ENCODE measurements at places on chromosomes 6 and 20.

DNA sequence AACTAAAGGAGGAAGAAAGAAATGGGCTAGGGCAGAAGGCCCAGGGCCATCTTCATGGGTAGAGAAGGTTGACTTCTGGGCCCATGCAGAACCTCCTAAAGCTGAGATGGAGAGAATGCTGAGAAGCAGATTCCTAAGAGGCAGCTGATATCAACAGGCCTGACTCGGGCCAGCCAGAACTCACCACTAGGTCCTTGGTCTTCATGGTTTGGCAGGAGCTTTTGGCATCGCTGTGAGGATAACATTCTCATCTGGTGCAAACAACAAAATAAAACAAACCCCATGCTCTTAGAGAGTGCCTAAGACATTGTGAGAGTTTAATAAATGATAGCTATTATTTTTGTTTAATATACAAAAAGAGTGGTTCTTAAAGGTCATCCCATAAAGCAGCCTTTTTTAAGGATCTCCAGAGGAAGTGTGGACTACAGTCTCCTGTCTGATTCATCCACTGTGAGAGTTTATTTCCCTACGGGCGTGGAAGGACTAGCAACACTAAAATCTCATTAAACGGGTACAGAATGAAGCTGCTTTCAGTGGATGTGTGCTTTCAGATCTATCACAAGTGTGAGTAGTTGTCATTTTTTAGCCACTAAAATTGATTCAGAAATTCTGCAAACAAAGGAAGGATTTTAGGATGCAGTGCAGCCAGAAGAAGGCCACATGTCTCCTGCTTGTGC lies 160.0 kb downstream of the PLCB4 start:
- DNase-seq = no peak

- DNase-seq = no peak
Measured at GRCh38 chr6:113949499-113949898, 21.4 kb downstream of the HDAC2 start.

DNA sequence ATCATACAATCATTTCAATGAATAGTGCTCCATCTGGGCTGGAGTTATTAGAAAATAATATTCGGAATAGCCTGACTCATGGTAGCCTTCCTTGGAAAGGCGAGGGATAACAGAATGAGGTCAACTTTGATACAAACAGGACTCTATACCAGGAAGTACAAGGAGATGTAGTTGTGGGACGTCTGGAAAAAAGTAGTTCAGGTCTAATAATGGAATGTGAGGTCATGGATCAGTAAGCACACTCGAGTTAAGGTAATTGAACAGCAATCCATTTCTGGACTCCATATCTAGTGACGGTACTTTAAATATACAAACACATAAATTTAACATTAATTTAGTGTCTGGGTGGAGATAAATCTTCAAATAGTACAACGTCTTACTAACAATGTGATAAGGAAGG lies 1204.0 kb upstream of the ADGRB3 start:
- no peak for DNase-seq

GRCh38 chr6:110355022-110355421 lies 3.1 kb downstream of the METTL24 start:
- no peak for DNase-seq
